SIG-M5 (cell line): ENCODE measurements at places on chromosomes 12 and 14.
A peak's percentile ranks its signal among the peaks of the same experiment; 100 is the strongest.

DNA sequence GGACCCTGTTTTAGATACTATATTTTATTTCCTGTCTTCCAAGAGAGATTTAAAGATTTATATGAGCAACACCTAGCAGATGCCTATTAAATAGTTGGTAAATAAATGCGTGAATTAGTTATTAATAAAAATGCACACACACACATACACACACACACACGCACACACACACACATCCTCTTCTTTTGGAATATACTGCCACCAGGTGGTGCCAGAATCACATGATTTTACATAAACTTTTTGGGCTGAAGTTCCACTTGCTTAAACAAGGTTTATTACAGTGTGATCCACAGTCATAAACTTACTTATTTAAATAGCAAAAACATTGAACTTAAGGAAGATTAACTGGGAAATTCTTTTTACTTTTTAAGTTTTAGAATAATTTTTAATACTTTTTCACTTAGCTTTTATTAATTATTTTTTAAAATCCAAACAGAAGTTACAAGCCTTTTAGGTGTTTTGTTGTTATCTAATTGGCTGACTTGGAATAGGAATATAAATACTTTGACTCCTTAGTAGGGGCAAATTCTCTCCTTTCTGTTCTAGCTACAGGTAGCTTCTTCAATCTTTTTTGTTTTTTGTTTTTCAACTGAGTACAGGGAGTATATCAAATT lies 17.5 kb downstream of the RAD51B start:
- no peak for DNase-seq

- no peak for DNase-seq
Measured at GRCh38 chr14:103165323-103165722, 42.1 kb downstream of the TNFAIP2 start.

DNA sequence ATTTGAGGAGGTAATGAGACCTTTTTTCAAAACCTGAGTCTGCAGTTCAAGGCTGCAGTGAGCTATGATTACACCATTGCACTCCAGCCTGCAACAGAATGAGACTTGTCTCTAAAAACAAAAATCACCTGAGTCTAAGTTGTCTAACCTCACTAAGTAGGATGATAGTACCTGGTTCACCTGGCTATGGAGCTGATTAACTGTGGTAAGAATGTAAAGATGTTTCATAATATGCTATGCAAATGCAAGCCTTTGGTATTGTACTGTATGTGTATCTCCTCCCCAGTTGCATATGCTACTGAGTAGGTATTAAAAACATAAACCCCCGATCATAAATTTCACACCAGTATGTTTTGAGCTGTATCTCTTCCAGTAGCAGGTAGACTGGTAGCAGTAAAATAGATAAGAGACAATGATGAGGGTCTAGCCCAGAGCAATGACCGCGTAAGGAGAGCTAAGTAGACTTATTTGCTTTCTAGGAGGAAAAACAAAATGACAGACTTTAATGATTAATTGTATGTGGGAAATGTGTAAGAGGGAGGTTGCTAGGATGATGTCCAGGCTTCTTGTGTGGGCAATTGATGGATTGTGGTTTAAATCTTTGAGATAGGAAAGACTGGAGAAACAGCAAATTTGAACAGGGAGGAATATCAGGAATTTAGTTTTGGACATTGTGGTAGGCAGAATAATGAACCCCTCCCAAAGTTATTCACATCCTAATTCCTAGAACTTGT lies 41.6 kb upstream of the EGLN3 start:
- no peak for DNase-seq

DNA sequence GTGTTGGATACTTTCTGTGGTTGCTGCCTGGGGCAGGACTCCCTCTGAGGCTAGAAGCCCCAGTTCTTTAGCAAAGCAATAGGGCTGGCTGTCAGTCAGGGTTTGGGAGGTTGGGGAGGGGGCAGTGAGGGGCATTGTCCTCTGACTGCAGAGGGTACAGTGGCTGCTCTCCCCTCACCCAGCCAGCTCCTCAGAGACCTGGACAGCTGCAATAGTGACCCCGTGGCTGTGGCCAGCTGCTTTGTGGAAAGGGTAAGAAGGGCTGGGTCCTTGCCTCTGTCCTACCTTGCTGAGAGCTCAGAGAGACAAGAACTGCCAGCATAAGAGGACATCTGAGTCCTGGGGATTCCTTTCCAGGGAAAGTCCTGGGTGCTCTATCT lies 25.8 kb downstream of the PLEKHG3 start:
- DNase-seq: no peak

DNA sequence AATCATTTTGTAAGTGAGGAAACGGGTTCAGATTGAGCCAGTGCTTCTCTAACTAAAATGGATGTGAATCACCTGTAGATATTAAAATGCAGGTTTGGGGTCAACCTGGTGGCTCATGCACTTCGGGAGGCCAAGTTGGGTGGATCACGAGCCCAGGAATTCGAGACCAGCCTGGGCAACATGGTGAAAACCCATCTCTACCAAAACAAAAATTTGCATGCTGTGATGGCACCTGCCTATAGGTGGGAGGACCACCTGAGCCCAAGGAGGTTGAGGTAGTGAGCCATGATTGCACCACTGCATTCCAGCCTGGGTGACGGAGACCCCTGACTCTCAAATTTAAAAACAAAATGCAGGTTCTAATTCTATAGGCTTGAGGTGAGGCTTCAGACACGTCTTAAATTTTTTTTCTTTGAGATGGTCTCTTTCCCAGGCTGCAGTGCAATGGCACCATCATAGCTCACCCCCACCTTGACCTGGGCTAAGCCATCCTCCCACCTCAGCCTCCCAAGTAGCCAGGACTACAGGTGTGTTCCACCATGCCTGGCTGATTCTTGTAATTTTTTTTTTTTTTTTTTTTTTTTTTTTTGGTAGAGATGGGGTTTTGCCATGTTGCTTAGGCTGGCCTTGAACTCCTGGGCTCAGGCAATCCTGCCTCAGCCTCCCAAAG lies 9.0 kb downstream of the TUBA1C start:
- no peak for DNase-seq

DNA sequence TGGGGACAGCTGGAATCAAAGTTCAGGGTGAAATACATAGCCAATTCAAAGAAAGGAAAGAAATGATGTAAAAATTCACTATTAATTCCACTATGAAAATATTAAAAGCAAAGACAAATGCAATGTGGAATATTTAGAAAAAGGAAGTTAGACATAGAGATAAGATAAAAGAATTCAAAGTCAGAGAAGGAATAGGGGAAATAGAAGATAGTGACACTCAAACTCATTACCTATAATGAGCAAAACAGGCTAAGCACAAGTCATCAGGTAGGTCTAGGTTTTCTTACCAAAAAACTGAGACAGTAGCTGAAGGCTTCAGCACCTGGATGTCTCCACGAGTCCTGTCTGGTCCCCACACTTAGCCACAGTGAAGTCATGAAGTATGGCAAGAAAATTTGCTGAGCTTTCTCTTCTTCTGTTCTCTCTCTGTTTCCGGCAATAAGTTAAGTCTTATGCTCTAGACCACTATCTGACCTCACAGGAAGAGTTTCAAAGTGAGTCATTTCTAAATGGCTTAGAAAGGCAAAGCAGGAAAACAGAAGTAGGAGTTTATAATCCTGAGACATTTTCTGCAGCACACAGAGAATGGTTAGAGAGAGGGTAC lies at the start of gene C3AR1:
Gene C3AR1 (minus strand): TSS at position 369 of the 604 bp plus-strand sequence. CDS start 6,174 bp downstream, outside the sequence.
- DNase-seq: peak; percentile 78

DNA sequence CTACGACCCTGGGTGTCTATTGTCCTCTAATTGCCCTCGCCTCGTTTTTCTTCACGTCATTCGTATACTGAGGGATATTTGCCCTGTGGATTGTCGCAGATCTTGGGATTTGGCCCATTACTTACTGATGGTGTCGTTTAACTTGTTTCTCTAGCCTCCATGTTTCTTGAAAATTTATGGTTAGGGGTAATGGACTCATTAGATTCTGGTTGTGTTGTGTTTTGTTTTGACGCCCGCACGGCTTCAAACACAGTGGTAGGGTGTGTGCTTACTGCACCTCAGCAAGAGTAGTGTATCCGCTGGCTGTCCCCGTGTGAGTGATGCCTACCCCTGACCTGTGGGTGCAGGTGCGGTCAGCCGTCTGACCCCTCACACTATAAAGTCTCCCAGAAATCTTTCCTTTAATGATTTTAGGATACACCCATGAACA lies 874 bp upstream of the RNU6-8 start:
- DNase-seq: no peak

DNA sequence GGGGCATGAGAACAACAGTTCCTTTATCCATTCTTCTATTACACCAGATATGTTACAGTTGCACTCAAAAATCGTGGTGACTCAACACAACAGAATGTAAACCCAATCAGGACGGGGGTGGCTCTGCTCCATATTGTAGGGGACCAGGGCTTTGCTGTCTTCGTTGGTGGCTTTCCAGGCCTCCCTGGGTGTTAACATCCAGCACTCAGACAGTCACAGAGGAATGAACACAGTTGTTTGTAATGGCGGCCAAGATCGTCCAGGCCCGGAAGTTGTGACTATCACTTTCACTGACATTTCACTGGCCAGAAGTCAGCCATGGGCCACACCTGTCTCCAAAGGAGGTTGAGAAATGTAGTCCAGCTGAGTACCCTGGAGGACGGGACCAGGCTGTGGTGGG lies 204.1 kb downstream of the CACNA1C start:
- no peak for DNase-seq

DNA sequence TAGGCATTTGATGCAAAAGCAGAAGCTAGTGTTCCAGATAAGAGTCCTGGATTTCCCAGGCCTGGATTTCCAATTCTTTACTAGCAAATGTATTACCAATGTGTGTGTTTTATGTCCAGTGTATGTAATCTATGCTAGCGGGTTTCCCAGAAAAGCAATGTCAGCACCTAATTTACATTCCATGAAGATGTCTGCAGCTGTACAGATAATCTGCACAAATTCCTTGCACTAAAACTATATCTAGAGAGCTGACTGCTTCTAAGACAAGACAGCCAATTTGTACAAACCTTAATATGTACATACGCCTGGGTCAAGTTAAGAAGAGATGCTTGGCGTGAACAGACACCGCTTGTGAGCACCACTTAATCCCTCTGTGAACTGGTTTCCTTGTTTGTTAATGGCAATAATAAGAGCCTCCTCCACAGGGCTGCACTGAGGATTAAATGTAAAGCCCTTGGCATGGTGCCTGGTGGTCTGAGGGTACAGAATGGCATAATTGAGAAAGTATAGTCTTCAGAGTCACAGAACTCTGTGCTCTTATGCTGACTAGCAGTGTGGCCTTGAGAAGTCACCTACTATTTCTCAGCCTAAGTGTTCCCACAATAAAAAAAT lies 185.6 kb downstream of the EPS8 start:
- DNase-seq: no peak

GRCh38 chr14:92040431-92041051 lies 682 bp upstream of the TRIP11 start:
- no peak for DNase-seq

GRCh38 chr12:122895704-122896636 lies at the start of gene VPS37B:
TSS of gene VPS37B (minus strand) at chr12:122896124. CDS start at chr12:122896062, 62 bp downstream.
- no peak for DNase-seq

- DNase-seq: peak; percentile 76
Measured at GRCh38 chr12:6961278-6961694, 9.2 kb downstream of the PHB2 start.

- no peak for DNase-seq
Measured at GRCh38 chr12:114952573-114953271, 268.7 kb upstream of the TBX3 start.

- no peak for DNase-seq
Measured at GRCh38 chr14:73745571-73746519, 31.7 kb upstream of the PNMA1 start.

- DNase-seq: no peak
Measured at GRCh38 chr14:61609191-61609843, 86.0 kb upstream of the HIF1A start.

DNA sequence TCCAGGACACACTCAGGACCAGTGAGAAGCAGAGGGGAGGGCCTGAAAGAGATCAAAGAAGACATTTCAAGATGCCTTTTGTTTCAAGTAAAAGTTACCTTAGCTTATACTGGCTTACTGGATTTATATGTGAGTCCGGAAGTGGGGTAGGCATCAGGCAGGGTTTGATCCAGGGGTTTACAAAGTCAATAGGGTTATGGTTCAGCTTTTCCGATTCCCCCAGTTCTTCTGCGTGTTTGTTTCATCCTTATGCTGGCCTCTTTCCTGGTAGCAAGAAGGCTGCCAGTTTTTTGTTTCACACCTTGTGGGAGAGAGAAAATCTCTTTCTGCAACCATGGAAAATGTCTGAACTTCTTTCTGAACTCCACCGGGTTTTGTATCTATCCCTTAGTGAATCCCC lies 126.3 kb downstream of the ESRRB start:
- DNase-seq: no peak

- no peak for DNase-seq
Measured at GRCh38 chr12:79674629-79675028, 16.1 kb downstream of the PAWR start.

DNA sequence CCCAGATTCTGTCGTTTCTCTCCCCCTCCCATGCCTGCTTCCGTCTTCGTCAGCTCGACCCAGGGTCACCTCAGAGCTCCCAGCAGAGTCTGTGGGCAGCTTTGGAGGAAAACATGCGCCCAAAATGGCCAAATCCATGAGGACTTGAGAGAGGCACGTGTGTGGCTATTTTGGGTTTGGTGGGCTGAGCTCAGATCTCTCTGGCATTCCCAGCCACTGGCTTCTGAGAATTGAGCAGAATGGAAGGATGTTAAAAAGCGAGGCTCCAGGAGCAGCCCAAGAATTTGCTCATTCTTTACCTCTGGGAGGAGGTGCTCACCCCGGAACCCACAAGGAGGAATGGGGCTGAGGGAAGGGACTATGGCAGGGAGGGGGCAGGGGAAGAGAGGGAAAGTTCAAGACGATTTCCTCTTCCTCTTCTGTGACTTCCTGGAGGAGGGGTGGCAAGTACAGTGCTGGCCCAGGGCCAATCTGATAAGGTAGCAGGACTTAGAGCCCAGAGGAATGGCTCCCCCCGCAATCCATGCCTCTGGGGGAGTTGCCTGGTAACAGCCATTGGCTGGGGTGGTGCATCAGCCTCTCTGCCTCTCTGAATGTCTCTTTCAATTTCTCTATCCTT lies 20.1 kb downstream of the TSPAN9 start:
- DNase-seq: no peak

- no peak for DNase-seq
Measured at GRCh38 chr14:65434216-65434850, 21.8 kb downstream of the FUT8 start.

- DNase-seq: no peak
Measured at GRCh38 chr12:106999446-106999845, 12.5 kb upstream of the MTERF2 start.

DNA sequence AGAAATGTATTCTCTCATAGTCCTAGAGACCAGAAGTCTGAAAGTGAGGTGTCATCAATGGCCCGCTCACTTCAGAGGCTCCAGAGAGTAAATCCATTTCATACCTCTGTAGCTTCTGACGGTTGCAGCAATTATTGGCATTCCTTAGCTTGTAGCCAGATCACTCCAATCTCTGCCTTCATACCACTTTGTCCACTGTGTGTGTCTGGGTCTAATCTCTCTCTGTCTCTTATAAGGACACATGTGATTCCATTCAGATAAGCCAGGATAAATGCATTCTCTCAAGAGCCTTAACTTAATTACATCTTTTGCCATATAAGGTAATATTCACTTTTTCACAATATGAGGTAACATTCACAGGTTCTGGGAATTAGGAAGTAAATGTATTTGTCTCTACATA lies 365.7 kb downstream of the GXYLT1 start:
- DNase-seq: no peak

GRCh38 chr12:92341065-92341668 lies 195.5 kb upstream of the BTG1 start:
- no peak for DNase-seq

GRCh38 chr14:72790887-72791566 lies 102.9 kb downstream of the DPF3 start:
- DNase-seq: no peak
